ENCODE measurements at places on chromosomes 12 and 14.

GRCh38 chr14:61380984-61381383 lies 59.6 kb downstream of the PRKCH start:
- no peak for DNase-seq

- DNase-seq, result no peak
Measured at GRCh38 chr14:69859591-69859990, 19.6 kb upstream of the SMOC1 start.

DNA sequence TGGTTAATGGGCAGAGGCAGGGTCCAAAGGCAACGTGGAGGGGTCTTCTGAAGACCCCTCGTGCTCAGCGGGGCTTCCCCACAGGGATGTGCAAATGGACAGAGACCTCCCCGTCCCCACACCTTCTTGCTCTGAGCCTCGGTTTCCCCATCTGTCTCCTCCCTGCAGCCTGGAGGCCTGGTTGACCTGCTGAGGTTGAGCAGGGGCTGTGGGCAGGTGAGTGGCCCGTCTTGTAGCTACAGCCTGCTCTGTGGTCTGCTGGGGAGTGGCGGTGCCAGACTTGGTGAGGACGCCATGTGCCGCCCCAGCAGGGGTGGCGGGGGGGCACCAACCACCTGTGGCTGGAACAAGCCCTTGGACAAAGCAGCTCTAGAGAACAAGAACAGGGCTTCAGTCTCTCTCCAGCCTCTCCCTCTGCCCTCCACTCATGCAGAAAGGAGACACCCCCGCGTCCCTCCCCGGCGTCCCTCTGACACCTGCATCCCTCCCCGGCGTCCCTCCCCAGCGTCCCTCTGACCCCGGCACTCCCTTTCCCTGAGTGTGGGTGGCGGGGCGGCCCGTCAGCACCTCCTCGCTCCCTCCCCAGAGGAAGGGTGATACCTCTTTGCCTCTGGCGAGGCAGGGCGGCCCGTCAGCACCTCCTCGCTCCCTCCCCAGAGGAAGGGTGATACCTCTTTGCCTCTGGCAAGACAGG lies 83.7 kb downstream of the NOC4L start:
- DNase-seq, result no peak

- no peak for DNase-seq
Measured at GRCh38 chr12:20547816-20548575, 147.1 kb upstream of the SLCO1C1 start.
